Amniotic epithelial cell (primary cell): ENCODE measurements at places on chromosomes 2 and 18.

- no peak for DNase-seq
Measured at GRCh38 chr2:111689941-111690340, 194.1 kb downstream of the ANAPC1 start.

- no peak for DNase-seq
Measured at GRCh38 chr2:102250278-102250821, 61.0 kb upstream of the IL1RL1 start.

DNA sequence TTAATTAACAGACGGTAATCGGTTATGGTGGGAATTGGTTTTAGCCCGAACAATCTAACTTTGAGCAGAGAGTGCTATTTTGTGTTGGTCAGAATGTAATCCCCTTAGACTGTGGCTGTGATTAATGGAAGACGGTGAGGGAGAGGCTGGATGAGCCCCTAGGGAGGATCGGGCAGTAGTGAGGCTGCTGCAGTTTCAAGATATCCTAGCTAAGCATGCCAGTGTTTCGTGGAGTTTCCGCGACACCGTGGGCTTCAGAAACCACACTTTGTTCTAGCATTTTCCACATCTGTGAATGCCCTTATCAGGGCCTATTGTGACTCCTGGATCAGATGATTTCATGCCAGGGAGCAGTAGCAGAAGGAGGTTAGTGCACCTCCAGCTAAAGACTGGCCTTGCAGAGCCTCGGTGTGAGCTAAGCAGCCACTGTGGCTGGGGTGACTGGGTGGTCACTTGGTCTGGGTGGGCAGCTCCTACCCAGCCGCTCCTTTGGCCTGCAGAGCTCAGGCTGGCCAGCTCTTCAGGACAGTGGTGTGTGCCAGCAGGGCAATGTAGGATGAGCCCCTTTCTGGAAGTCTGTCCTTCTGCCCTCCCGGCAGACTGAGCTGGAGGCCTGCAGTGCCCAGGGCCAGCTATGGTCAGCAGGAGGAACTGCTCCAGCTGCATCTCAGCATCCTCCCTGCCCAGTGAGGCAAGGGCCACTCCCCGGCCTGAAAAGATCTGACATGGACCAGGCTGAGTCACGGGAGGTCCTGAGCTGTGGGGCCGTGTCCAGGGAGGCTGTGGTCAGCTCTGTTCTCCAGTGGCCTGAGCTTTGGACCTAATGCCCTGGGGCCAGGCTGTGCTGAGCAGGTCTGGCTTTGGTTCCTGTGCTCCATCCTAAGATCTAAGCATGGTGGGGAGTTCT lies 142.6 kb upstream of the GPC1 start:
- no peak for DNase-seq

GRCh38 chr18:44552706-44553105 lies 128.0 kb upstream of the SETBP1 start:
- DNase-seq, result no peak

DNA sequence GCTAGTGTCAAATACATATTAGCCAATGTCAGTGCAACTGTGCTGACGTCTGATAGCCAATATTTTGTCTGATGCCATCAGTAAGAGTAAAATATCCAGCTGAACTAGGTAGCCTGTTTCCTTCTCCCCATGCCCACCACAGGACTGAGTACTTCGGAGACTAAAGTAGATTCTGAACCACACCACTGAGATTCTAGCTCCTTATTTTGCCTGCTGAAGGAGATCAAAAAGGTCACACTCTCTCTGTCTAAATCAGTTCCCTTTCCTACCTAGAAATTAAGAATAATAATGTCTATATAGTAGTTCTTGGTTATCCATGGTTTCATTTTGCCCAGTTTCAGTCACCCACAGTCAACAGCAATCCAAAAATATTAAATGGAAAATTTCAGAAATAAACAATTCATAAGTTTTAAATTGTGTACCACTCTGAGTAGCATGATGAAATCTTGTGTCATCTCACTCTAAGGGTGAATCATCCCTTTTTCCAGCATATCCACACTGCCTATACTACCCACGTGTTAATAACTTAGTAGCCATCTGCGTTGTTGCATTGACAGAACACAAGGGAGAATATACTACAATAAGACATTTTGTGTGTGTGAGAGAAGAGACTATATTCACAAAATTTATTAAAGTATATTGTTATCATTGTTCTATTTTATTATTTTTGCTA lies 1043.3 kb upstream of the PIK3C3 start:
- peak; percentile 64 for DNase-seq

- DNase-seq, result peak; percentile 9
Measured at GRCh38 chr2:214934006-214934405, 124.5 kb upstream of the BARD1 start.

GRCh38 chr2:149357058-149357457 lies 26.7 kb downstream of the LYPD6 start:
- no peak for DNase-seq

GRCh38 chr2:63898839-63899238 lies 57.1 kb downstream of the UGP2 start:
- DNase-seq, result no peak

GRCh38 chr2:105812180-105813044 lies 67.7 kb downstream of the NCK2 start:
- DNase-seq, result peak; percentile 97

DNA sequence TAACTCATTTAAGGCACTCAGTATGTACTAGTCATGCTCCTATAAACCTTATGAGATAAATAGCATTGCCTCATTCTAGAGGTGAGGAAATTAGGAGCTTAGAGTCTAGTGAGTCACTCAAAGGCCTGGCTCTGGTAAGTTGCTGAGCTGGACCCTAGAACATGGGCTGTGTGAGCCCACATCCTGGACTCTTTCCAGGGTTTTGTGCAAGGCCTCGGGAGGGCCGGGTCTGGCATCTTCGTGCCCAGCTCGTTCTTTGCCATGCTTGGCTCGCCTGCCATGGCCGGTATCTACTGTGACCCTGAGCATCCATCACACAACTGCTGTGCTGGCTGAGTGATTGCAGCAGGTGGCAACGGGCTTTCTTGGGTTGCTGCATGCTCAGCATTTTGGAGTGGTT lies 168.0 kb downstream of the LPIN1 start:
- DNase-seq, result peak; percentile 89

GRCh38 chr2:216918088-216918680 lies 58.3 kb upstream of the TNP1 start:
- DNase-seq, result peak; percentile 45

GRCh38 chr18:77081390-77081778 lies 51.2 kb downstream of the MBP start:
- DNase-seq, result peak; percentile 87

GRCh38 chr18:64330161-64330560 lies 181.3 kb upstream of the LINC00305 start:
- no peak for DNase-seq

- DNase-seq, result peak; percentile 52
Measured at GRCh38 chr2:68282811-68283418, 30.6 kb upstream of the PPP3R1 start.

- no peak for DNase-seq
Measured at GRCh38 chr18:48139431-48140347, 209.2 kb upstream of the SMAD2 start.

GRCh38 chr2:20589975-20590703 lies 60.8 kb downstream of the HS1BP3 start:
- DNase-seq, result no peak

DNA sequence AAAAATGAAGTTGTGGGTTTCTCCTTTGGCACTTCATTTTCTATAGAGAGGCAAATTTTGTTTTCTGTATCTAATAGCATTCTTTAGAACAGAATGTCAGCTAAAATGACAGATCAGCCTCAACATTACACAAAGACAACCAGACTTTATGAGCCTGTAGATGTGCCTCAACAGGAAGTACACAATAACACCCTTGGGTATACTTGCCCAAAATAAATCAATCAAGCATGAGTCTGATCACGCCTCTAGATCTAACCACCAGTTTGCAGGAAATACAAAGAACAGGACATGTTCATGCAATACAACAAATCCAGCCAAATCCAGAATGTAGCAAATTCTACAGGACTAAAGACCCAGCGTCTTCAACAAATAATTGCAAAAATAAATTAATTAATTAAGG lies 11.2 kb upstream of the DAPL1 start:
- DNase-seq, result no peak
